ENCODE measurements at places on chromosomes 7 and 10. TPM values are rescaled to one million over a fixed set of nuclear protein-coding genes. Genes with fewer than 3 reads are reported as not detected.

Gene PRDX3
- 153 TPM for total RNA-seq

Gene MOGAT3
- total RNA-seq, result not detected

Gene COMTD1
- 183 TPM for total RNA-seq

Gene SPOCK2
- total RNA-seq, result 0.33 TPM

Gene LIPF
- not detected for total RNA-seq

Gene GRM3
- total RNA-seq, result not detected

Gene BAIAP2L1
- total RNA-seq, result 30.5 TPM

Gene AGAP5
- 18.2 TPM for total RNA-seq

Gene UNCX
- total RNA-seq, result not detected

Gene CCDC146
- total RNA-seq, result not detected

Gene LOXL4
- total RNA-seq, result 7.8 TPM

Gene PIK3CG
- total RNA-seq, result not detected

Gene IDI2
- not detected for total RNA-seq

Gene SOSTDC1
- total RNA-seq, result 0.22 TPM

Gene PIP
- total RNA-seq, result not detected

Gene SHTN1
- total RNA-seq, result 9.0 TPM

DNA sequence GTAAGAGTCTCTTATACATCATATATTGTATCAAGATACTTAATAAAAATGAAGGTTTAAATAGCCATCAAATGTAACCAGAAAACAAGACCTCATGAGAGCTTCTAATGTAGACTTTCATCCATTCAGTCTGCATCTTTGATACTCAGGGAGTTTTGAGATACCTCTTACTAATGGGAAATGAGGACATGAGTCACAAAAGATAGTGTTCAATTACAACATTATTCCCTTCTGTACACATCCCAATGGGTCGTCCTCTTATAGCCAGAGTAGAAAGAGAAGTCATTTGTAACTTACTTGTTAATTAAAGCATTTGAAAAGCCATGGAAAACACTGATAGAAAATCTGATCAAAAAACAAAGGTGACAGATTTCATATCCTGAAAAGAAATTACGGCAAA is 19.4 kb downstream of the SHTN1 start:
- peak; percentile 9 for DNase-seq

DNA sequence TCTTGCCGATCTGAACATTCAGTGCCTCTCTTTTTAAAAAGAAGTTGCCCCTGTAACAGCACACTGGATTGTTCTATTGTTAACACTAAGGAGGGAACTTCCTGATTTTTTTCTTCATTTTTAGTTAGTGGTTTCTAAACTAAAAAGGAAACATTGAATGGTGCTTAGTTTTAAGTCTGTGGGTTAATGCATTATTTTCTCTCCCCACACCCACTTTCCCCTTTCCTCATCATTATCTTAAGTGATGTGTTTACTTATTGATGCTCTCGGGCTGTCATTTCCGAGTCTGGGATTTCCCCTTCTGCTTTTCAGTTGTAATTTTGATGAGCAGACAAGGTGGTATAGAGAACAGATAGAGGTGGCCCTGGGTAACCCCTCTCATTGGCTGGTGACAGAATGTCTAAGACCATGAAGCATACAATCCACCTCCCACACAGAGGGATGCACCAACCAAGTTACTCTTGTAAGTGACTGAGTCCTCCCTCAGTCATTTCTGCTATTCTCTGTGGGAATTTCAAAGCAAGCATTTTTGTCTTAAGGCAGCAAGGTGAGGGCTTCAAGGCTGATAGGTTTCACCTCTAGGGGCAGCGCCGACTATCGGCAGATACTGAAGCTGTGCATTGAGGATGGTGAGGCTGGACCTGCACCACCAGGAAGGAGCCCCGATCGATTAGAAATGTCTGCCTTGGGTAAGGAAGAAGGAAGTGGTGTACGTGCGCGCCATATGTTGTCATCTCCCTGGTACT is 49.5 kb downstream of the CHN2 start:
- DNase-seq, result no peak

DNA sequence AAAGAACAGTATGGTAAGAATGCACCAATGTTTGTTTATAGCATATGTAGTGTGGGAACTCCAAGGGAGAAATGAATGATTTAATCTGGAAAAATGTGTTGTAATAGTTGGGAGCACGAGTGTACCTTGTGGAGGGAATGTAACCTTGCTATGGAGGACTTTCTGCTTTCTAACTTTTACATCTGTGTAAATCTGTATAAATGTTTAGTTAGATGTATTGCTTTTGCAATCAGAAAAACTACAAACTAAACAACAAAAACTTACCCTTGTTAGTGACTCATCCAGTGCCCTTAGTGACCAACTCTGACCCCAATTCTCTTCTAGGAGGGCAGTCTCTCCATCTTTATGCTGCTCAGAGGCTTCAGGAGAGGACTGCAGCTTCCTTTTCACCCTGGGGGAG is 89.3 kb downstream of the CCNY start:
- peak; percentile 46 for DNase-seq

DNA sequence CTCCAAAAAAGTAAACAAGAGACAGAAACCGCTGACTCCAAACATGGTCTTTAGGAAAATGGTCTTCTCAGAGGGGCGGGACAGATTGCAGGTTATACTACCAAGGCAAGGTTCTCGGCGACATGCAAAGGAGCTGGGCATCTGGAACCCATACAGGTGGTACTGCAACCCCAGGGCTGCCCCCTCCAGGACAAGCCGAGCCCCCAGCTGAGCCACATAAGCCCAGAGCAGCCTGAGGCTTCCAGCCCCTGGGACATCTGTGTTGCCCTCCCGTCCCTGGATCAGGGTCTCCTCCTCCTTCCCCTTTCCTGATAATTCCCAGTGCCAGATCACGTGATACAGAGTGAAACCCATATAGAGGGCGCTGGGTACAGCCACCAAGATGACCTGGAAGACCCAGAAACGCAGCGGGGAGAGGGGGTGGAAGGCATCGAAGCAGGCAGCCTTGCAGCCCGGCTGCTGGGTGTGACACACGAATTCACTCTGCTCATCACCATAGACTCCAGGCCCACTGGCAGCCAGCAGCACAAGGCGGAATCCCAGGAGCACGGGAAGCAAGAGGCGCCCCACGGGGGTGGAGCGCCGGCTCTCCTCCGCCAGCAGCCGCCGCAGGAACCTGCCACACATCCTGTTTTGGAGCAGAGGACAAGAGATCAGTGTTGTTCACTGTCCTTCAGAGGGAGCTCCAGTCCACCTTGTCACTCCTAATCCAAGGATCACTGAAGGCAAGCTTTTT is at the start of gene GJC3:
GJC3 (minus strand) TSS at position 627 of the 736 bp plus-strand sequence; CDS start at position 627, 0 bp downstream.
- peak; percentile 59 for DNase-seq

DNA sequence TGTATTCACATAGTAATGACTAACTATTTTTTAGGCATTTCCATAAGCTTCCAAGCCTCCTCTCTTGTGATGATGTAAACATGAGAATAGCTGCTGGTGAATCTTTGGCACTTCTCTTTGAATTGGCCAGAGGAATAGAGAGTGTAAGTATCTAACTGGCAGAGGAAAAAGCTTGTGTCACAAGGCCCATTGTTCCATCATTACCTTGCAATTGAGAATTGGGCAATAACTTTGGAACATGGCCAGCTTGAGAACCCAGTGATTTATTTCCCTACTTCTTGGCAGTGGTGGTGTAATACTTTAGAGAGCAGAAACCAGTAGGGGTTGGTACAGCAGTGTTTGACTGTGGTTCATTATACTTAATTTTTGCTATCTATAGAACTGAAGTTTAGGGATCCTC is 12.0 kb downstream of the IFRD1 start:
- DNase-seq, result peak; percentile 49

GRCh38 chr10:101052285-101052684 is 9.5 kb upstream of the KAZALD1 start:
- peak; percentile 78 for DNase-seq

DNA sequence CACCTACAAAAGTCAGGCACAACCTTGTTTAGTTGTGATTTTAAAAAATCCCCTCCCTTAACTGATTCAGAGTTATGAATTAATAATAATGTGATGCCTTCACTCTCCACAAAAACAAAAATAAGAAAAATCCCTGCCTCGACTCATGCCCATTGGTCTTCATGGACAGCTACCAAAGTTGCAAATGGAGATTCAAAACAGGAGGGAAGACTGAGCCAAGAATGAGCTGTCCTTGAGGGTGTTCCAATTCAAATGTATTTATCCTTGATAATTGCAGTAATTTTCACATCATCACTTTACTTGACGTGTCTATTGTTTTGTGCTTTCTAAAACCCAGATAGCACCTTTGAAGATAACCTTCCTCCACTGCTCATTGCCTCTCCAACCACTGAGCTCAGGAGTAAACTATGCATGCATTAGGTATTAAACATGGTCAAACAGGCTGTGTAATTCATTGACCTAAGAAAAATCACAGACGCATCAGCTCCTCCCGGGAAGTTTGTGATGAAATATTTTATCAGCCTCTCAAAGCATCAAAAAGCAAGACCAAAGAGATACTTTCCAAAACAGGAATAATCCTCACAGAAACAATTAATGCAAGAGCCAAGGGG is 712.7 kb upstream of the IGFBP3 start:
- no peak for DNase-seq

- DNase-seq, result no peak
Observed at GRCh38 chr7:101722247-101722646, 93.2 kb upstream of the MYL10 start.

- DNase-seq, result no peak
Observed at GRCh38 chr7:25313526-25313925, 85.2 kb upstream of the NPVF start.

DNA sequence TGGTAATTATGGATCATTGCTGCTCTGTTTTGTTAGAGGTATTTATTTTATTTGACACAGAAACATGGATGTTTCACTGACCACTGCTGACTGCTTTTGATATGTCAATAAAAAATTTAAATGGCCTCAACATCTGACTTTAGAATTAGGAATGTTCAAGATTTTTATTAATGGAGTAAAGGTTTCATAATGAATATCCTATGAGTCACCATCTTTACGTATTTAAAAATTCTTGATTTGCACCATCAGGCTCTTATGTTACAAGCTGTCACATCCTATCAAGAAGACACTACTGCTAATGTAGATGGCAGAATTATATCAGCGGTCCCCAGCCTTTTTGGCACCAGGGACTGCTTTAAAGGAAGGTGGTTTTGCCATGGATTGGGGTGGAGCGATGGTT is 578.7 kb upstream of the NRP1 start:
- peak; percentile 94 for DNase-seq

DNA sequence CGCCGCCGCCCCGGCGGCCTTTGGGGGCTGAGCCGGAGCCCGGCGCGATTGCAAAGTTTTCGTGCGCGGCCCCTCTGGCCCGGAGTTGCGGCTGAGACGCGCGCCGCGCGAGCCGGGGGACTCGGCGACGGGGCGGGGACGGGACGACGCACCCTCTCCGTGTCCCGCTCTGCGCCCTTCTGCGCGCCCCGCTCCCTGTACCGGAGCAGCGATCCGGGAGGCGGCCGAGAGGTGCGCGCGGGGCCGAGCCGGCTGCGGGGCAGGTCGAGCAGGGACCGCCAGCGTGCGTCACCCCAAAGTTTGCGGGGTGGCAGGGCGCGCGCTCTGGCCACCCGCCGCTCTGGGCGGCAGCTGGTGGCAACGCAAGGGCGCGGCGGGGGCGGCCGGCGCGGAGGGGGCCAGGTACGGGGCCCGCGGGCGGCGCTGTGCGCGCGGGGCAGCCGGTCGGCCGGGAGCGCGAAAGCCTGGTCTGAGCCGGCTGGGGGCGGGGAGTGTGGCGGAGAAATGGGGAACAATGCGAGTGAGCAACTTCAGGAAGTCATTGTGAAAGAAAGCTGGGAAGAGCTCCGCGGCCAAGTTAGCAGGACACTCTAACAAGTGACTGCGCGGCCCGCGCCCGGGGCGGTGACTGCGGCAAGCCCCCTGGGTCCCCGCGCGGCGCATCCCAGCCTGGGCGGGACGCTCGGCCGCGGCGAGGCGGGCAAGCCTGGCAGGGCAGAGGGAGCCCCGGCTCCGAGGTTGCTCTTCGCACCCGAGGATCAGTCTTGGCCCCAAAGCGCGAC is at the start of gene IKZF1:
IKZF1 (plus strand) TSS at position 588 of the 782 bp plus-strand sequence. CDS start 14,346 bp downstream, outside the sequence.
- DNase-seq, result no peak

DNA sequence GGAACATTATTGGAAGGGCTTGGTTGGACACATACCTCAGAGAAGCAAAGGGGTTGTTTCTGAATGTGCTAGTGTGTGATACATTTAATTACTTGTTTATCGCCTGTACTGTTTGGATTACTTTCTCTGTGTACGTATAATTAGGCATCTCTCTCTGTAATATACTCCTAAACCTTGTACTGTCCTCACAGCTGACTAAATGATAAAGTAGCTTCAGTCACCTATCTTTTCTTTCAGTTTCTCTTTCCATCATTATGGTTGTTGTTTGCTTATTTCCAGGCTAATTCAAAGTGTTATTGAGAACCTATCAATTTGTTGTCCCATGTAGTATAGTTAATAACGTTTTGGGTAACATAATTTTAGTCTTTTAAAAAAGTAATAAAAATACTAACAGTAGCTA is 34.0 kb downstream of the MXI1 start:
- no peak for DNase-seq

GRCh38 chr10:121947343-121948330 is 19.8 kb upstream of the ATE1 start:
- no peak for DNase-seq
